ENCODE measurements at places on chromosomes 2 and 18. TPM values are rescaled to one million over a fixed set of nuclear protein-coding genes. Genes with fewer than 3 reads are reported as not detected.

The RAB11FIP5 gene
- total RNA-seq: 15.7 TPM

The CIDEA gene
- total RNA-seq: not detected

The SCYGR8 gene
- not detected for total RNA-seq

The CFAP65 gene
- total RNA-seq: 0.23 TPM

The GAL3ST2 gene
- 1.5 TPM for total RNA-seq

- peak; percentile 15 for DNase-seq
Observed at GRCh38 chr2:53708988-53709387, 58.6 kb upstream of the CHAC2 start.

DNA sequence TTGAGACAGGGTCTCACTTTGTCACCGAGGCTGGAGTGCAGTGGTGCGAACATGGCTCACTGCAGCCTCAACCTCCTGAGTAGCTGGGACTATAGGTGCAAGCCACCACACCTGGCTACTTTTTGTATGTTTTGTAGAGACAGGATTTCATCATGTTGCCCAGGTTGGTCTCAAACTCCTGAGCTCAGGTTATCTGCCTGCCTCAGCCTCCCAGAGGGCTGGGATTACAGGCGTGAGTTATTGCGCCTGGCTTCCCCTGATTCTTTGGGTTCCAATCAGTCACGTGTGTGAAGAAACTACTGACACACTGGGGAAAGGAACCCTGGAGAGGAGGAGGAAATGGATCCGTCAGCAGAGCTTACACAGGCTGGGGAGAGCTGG lies 22.3 kb upstream of the RAB10 start:
- DNase-seq: no peak

DNA sequence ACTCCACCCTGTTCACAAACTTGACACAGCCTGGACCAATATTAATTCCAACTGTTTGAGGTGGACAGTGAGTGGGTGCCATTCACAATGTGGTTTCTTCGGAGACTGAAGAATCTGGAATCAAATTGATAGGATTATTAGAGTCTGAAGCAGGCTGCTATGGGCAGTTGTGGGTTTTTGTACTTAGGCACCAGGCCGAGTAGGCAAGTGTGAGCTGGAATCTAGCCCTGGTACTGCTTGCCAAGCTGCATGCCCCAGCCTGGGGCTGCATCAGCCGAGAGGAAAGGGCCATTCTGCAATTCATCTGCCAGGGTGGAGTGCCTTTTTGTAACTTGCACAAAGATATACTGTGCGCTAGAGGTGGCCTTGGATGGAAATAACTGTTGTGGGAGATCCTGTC lies 654.7 kb upstream of the FANCL start:
- DNase-seq: no peak

DNA sequence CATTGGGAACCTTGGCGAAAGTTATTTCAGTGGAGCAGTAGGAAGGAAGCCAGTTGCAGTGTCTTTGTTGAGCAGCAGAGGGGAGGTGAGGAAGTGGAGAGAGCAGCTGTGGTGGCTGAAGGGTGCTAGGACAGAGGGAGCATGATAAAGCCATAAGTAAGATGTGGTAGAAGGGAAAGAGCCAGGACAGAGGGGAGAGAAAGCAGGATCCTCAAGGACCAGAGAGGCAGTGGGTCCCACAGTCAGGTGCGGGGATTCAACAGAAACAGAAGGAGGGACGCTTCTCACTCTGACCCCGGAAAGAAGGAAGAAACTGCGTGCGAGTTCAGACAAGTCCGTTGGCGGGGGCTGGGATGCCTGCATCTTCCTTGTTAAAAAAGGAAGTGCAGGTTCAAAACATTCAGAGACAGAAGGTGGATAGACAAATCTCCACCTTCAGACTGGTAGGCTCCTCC lies at the start of gene CXCR2:
Gene CXCR2, plus strand, starts transcription at position 403 of the 455 bp plus-strand sequence. CDS start 8,774 bp downstream, outside the sequence.
- DNase-seq: peak; percentile 47

DNA sequence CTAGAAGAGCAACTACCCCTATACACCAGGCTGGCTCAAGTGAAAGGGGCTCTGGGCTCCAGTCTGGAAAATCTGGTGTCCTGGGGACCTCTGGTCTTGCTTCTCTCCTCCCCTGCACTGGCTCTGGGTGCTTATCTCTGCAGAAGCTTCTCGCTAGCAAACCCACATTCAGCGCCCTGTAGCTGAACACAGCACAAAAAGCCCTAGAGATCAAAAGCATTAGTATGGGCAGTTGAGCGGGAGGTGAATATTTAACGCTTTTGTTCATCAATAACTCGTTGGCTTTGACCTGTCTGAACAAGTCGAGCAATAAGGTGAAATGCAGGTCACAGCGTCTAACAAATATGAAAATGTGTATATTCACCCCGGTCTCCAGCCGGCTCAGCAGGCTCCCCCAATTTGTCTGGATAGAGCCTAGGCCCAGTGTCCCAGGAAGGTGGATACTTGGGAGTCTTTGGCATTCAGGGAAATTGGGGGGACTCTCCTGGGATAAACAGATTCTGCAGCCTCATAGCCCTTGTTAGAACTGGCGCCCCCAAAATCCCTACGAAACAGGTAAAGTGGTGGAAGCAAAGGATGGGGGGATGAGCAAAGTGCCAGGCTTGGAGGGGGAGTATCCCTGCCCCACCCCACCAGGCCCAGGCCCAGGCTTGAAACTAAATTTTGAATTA lies 2.5 kb upstream of the HOXD4 start:
- peak; percentile 13 for DNase-seq

DNA sequence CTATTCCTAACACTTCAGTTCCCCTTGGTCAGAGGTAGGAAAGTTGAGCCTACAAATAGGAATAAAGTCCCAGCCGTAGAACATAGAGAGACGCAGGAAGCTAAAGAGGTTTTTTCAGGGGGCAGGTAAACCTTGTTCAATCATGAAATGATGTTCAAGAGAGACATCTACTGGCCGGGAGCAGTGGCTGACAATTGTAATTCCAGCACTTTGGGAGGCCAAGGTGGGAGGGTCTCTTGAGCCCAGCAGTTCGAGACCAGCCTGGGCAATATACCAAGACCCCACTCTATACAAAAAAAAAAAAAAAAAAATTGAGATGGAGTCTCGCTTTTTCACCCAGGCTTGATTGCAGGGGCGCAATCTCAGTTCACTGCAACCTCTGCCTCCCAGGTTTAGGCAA lies 66.7 kb upstream of the DNAJC10 start:
- DNase-seq: peak; percentile 88

GRCh38 chr18:70469916-70470315 lies 181.1 kb downstream of the SOCS6 start:
- DNase-seq: no peak

- no peak for DNase-seq
Observed at GRCh38 chr2:66572391-66572790, 137.5 kb downstream of the MEIS1 start.

DNA sequence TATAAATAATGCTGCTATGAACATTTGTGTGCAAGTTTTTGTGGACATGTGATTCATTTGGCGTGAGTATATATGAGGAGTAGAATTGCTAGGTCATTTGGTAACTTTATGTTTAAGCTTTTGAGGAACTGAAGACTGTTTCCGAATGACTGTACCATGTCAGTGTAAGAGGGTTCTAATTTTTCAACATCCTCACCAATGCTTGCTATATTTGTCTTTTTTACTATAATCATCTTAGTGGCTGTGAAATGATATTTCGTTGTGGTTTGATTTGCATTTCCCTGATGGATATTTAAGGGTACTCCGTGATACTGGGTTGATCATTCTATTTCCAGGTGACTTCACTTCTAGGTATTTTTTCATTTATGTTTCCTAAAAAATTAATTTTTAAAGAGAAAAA lies 241.1 kb downstream of the BCL2 start:
- DNase-seq: no peak

DNA sequence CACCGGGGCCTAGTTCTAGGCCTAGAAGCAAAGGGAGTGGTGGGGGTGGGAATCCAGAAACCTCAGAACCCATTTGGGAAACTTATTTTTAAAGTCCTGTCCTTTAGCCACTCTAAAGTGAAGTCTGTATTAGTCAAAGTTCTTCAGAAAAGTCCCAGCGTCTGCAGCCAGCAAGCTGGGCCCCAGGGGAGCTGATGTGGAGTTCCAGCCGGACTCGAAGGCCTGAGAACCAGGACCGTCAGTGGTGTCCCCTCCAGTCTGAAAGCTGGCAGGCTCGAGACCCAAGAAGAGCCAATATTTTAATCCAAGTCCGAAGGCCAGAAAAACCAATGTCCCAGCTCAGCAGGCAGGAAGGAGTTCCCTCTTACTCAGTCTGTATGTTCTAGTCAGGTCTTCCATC lies 32.4 kb downstream of the ID2 start:
- no peak for DNase-seq

- no peak for DNase-seq
Observed at GRCh38 chr2:30865243-30865642, 58.0 kb upstream of the CAPN13 start.

DNA sequence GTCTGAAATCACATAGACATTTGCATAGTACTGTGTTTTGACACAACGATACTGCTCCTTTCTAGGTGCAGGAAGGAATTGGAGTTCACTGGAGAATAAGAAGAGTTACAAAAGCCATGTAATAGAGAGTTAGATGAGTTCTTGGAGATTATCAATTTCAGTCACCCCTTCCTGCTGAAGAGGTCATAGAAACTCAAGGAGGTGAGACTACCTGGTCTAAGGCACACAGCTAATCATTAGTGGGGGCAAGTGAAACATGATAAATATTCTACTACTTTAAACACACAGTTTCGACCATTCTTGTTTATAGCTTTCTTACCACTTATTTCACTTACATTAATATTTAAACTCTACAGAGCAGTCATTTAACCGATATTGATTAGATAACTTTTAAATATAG lies 286.9 kb upstream of the NXPH2 start:
- no peak for DNase-seq

GRCh38 chr2:189298481-189298880 lies 118.9 kb upstream of the COL5A2 start:
- no peak for DNase-seq

DNA sequence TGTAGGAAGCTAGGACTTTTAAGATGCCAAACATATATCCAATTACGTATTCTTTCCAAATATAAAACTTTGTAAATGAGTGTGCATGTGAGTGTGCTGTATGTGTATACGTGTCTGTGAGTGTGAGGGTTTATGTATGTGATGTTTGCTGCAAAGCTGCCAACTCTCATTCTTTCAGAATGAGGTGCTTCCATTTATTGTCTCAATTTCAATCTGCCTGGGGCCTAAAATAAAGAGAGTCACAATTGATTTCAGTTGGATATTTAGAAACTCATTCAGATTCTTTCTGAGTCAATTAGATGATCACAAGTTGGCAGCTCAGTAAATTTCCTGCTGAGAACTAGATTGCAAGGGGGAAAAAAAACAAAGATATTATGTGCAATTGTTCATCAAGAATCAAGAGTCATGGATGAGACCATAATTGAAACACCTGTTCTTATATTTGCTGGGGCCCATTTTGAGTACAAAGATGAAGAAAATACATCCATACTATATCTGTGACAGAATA lies 621.2 kb upstream of the ACVR2A start:
- DNase-seq: no peak

- peak; percentile 71 for DNase-seq
Observed at GRCh38 chr2:241724259-241724974, 10.0 kb upstream of the D2HGDH start.

All from GM23338 (cell line).